ENCODE measurements at places on chromosomes 7 and 10.

- no peak for DNase-seq
Measured at GRCh38 chr7:118478931-118479330, 254.4 kb downstream of the ANKRD7 start.

- DNase-seq = no peak
Measured at GRCh38 chr7:135291809-135292253, 58.2 kb downstream of the STRA8 start.

- no peak for DNase-seq
Measured at GRCh38 chr7:7869036-7869435, 99.6 kb upstream of the GLCCI1 start.

DNA sequence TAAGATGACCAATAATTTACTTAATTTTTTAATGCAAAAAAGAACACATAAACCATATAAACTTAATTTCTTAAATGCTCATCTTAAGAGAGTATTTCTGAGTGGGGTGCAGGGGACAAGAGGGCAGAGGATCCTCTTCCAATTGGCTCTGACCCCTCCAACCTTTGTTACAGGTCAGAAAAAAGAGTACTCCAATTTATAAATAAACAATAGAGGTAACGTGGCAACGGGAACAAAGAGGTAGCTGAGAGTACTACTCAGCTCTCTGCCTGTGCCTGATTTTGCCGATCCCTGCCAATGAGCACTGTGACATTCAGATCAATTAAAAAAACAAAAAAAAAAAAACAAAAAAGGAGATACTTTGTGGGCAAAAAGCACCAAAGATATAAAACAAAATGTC, 307.9 kb downstream of the PARD3 start:
- no peak for DNase-seq

DNA sequence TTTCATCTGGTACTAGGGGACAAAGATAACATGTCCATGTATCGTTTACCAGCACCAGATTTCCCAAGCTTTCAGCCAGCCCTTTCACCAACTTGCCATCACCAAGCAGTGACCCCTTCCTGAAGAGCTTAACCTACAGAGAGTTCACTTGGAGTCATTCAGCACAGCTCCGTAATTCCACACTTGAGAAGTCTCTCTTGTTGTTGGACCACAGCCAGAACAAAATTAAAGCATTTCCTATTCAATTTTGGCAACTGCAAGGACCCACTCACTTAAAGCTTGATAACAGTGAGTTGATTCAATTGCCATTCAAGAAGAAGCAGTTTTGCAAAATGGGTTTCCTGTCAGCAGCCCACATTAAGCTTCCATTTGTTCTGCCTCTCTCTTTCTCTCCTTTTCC, 88.5 kb upstream of the LRRTM3 start:
- no peak for DNase-seq

- DNase-seq = no peak
Measured at GRCh38 chr10:8336629-8337331, 282.3 kb downstream of the GATA3 start.

- no peak for DNase-seq
Measured at GRCh38 chr7:50953820-50954219, 171.1 kb upstream of the GRB10 start.

GRCh38 chr7:91064938-91065337, 199.3 kb upstream of the FZD1 start:
- DNase-seq = no peak

DNA sequence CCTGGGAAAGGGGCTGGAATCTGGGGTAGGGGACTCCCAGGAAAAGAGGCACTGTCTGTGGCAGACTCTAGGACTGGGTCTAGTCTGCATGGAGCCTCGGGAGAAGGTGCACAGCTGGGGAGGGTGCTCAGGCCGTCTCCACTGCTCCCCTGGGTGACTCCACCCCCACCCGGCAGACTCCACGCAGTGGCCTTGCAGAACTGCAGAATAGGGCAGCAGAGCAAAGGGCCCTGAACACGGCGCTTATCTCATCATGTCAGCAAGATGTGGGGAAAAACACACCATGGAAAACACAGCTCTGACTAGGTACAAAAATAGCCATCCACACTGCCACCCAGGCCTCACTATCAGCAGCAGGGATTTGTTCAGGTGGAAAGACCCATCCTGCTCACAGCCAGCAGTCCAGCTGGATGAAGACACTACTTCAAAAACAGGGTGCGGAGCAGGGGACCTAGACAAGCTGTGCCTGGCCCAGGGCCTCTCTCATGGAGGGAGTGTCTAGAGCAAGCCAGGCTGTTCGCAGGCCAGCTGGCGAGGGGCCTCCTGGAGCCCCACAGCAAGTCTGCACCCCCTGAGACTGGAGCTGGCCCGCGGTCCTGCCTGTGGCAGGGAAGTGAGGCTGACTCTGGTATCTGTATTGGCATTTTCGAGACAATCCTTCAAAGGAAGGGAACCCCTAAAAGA, 11.7 kb downstream of the MAT1A start:
- peak; percentile 38 for DNase-seq

DNA sequence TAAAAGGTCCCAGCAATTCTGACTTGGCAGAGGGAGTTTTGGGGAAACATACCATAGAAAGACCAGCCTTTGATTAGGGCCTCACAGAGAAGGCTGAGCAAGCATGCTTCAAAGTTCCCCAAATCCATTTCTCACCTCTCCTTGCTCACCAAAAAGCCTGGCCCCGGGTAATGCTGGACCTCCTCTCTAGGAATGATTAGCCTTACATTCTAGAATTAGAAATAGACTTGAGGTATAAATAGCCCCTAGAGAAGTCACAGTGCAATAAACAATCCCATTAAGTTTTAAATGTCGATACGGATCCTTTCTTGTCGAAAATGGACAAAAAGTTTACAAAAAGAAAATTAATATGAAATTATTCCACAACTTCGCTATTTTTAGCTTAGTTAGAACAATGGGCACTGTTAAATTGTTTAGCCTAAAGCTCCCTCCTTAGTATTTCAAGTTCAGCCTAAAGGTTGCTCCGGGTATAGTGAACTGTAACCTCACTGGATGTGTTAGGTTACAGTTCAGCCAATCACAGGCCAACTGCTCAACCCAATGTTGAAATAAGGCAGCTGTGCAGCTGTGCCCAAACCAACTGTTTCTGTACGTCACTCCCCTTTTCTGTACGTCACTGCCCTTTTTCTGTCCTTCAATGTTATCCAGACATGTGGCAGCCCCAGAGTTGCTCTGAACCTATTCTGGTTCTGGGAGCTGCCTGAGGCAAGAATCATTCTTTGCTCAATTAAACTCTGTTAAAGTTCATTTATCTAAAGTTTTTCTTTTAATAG, 7.9 kb upstream of the GSDME start:
- DNase-seq = no peak

GRCh38 chr7:20892776-20893175, 106.1 kb upstream of the SP8 start:
- DNase-seq = no peak

GRCh38 chr10:132787495-132788179, 1.7 kb upstream of the NKX6-2 start:
- no peak for DNase-seq

- no peak for DNase-seq
Measured at GRCh38 chr7:102992938-102993717, 80.3 kb downstream of the LRRC17 start.

DNA sequence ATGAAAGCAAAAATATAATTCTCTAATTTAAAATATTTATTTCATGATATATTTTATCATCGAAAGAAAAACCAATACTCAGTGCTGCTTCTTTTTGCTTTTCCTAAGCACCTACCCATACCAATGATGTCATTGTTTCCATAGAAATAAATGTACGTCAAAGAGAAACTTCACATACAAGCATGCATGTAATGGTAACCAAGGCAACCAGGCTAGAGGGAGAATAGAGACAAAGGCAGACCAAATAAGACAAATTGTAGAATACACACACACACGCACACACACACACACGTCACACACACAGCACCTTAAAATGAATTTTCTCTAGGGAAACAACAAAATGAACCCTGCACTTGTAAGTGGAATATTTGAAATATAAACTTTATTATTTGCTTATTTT, 75.5 kb downstream of the MACC1 start:
- DNase-seq = no peak

- DNase-seq = no peak
Measured at GRCh38 chr10:43000651-43001426, 76.0 kb upstream of the RET start.

DNA sequence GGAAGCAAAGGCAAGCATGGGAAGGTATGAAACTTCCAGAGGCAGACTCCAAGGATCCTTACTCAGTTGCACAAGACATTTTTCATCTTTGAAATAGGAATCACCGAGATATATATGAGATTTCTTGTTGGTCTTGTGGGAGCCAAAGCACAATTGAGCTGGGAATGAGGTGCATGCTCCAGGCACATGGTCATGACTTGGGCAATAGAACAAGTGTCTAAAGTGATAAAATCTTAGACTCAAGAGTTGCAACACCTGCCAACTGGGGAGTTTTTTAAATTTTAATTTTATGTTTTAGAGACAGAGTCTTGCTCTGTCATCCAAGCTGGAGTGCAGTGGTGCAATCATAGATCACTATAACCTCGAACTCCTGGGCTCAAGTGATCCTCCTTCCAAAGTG, 169.5 kb upstream of the ADCY1 start:
- DNase-seq = no peak

GRCh38 chr10:36773652-36774051, 351.7 kb upstream of the ANKRD30A start:
- no peak for DNase-seq

DNA sequence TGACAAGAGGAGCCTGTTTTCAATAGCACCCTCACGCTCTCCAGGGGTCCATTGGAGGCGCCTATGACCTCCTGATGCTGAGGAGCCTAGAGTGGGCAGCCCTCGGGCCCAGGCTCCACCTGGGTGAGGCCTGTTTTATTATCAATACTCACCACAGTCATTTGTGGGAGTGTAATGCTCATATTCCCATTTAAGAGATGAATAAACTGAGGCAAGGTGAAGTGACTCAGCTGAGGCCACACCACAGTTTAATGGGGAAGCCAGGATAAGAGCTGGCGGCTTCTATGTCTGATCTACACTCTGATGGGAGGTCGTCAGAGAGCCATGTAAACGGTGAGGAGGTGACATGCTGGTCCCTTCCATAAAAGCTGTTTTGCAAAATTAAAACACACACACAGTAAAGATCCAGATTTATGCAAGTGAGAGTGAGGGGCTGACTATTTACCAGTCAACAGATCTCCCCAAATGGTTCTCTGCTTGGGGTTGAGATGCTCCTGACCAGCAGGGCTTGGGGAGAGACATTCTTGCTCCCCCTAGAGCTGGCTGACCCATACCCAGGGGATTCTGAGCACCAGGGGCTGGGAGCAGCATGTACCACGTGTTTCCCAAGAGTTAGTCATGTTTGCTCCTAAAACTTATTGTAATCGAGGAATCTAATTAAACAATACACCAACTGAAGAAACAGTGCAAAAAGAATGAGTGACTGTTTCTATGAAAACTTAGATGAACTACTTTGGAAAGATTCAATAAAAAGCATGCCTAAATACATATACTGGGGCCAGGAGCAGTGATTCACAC, 81.0 kb upstream of the INSIG1 start:
- DNase-seq = no peak

- no peak for DNase-seq
Measured at GRCh38 chr10:31072451-31072850, 40.8 kb upstream of the ZNF438 start.

GRCh38 chr10:70355051-70356021, 27.1 kb downstream of the LRRC20 start:
- DNase-seq = no peak

- no peak for DNase-seq
Measured at GRCh38 chr7:40836218-40836617, 701.4 kb downstream of the SUGCT start.

DNA sequence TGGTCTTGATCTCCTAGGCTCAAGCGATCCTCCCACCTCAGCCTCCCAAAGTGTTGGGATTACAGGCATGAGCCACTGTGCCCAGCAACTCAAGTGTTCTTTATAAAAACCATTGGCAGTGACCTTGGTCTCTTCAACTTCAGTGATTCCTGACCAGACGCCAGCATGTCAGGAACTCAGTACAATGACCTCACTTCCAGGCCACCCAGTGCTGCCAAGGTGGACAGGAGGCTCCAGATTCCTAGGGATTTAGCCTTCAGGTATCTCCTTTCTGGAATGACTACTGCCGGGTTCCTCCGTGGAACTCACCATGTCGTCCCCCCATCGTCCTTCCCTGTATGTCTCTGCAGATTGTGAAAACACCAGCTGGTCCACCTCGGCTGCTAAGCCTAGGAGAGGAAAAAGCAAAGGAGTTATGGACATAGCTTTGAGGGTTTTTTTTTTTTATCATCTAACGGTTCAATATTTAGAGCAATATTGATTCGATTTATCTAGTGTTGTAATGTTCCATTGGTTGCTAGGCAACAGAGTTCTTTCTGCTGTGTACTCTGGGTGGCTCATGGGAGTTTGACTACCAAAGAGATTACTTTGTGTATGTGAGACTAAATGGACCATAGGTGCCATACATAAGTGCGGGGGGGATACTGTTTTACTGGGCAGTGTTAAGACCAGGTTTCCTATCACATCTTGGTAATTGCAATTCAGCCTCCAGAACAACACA, 425.8 kb upstream of the AUTS2 start:
- no peak for DNase-seq

- DNase-seq = no peak
Measured at GRCh38 chr7:56447864-56448693, 331.9 kb upstream of the NUPR2 start.

- no peak for DNase-seq
Measured at GRCh38 chr10:110577056-110577455, 9.6 kb downstream of the SMC3 start.

DNA sequence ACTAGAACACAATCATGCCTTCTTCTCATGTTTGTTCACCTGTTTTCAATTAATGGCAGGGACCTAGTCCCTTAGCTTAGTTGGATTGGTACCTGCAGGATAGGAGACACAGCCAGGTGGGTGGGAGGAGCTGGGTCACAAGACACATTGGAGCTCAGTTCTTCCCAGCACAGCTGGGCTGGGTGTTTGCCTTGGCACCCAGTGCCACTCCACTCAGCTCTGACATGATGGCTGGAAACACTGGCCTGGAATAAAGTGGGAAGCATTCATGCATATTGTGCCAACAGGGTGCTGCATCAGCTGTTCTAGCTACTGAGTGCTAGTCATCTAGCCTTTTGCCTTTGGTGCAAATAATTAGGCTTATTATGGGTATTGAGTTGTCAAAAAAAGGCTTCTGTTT, 226.1 kb downstream of the PTEN start:
- no peak for DNase-seq

DNA sequence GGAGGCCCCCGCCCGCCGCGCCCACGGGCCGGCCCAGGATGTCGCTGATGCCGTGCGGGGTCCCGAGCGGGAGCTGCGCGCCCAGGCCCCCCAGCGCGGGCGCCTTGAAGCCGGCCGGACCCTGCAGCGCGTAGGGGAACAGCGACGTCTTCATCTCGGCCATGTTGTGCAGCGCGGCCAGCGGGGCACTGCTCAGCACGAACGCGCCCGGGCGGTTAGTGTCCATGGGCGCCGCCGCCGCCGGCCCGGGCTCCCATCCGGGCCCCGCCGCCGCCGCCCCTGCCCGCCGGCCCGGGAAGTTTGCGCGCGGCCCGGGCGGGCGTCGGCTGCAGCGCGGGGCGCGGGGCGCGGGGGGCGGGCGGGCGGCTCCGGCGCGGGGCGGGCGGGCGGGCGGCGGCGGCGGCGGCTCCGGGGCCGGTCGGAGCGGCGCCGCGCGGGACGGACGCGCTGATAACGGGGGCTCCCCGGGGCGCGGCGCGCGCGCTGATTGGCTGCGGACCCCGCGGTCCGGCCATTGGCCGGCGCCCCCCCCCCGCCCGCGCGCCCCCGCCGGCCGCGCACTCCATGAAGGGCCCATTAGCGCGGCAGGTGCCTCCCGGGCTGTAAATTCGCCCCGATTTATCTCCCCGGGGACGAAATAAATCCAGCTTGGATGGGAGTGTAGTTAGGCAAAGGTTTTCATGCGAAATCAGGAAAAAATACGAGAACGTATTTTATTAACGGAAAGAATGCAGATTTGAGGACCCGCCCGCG, at the start of gene NKX6-2:
TSS of gene NKX6-2 (minus strand) at position 425 of the 753 bp plus-strand sequence. CDS start at position 226, 199 bp downstream.
- DNase-seq = no peak

Data from right atrium auricular region (tissue), 2 donors.